Activated CD4-positive, alpha-beta T cell treated with anti-CD3 and anti-CD28 coated beads, Interleukin-2, Interleukin-4, amounts not matched to agents 100 ng/mL and 50 ng/mL, durations not matched to agents 16 hours and 8 hours (primary cell): ENCODE measurements at places on chromosomes 2 and 18.
A peak's percentile ranks its signal among the peaks of the same experiment; 100 is the strongest.

GRCh38 chr2:39737661-39738060 is 41.4 kb downstream of the THUMPD2 start:
- no peak for DNase-seq

- DNase-seq: no peak
Measured at GRCh38 chr2:166031054-166031453, 77.5 kb upstream of the TTC21B start.

GRCh38 chr2:202149155-202149762 is 76.2 kb downstream of the KIAA2012 start:
- DNase-seq: no peak

- no peak for DNase-seq
Measured at GRCh38 chr18:79921984-79922965, 29.2 kb downstream of the SLC66A2 start.

DNA sequence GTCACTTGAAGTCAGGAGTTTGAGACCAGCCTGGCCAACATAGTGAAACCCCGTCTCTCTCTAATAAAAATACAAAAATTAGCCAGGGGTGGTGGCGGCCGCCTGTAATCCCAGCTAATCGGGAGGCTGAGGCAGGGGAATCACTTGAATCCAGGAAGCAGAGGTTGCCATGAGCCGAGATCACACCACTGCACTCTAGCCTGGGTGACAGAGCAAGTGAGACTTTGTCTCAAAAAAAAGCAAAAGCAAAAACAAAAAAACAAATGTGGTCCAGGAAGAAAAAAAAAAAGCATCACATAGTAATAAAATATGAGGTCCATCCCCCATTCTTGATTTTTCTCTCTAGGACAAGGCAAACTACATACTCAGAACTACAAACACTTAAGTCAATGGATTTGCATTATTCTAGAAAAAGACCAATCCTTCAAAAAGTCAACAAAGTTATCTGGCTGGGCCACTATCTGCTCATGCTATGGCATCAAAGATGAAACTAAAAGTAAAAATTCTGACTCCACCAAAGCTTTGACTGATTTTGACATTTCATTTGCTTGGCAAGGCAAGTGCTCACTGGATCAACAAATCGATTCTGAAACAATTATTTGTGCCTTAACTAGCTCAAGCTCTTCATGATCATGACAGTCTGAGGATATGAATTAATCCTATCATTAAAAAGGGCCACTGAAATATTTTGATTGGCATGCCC is 28.4 kb downstream of the MEX3C start:
- no peak for DNase-seq

- DNase-seq: no peak
Measured at GRCh38 chr2:201960305-201960704, 73.3 kb upstream of the FZD7 start.

DNA sequence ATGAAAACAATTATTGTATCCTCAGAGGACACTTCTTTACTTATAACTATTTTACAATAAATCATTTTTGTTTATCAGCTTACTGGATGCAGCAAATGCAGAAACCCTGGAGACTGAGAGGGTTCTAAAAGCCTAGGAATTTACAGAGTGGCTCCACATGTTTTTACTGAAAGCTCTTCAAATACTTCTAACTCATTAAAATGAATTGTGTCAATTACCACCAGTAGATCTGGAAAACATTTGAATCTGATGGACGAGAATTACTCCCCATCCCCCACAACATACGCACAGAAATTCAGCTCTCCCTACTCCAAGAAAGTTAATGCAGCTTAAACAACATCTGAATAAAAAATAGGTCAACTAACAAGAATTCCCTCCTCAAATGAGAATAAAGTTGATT is 319.8 kb upstream of the FIGN start:
- DNase-seq: no peak

- DNase-seq: no peak
Measured at GRCh38 chr2:74416778-74417177, 4.6 kb downstream of the C2orf81 start.

GRCh38 chr18:29512761-29513160 is 1335.8 kb upstream of the CDH2 start:
- DNase-seq: no peak

GRCh38 chr2:69890881-69891280 is 2.9 kb upstream of the SNRNP27 start:
- no peak for DNase-seq

GRCh38 chr18:11741505-11742145 is 52.6 kb downstream of the GNAL start:
- DNase-seq: peak; percentile 24

- peak; percentile 1 for DNase-seq
Measured at GRCh38 chr2:159616286-159616701, at the start of gene BAZ2B. Gene BAZ2B, minus strand, starts transcription at chr2:159616548. Its CDS starts 137,829 bp downstream, at chr2:159478719.

DNA sequence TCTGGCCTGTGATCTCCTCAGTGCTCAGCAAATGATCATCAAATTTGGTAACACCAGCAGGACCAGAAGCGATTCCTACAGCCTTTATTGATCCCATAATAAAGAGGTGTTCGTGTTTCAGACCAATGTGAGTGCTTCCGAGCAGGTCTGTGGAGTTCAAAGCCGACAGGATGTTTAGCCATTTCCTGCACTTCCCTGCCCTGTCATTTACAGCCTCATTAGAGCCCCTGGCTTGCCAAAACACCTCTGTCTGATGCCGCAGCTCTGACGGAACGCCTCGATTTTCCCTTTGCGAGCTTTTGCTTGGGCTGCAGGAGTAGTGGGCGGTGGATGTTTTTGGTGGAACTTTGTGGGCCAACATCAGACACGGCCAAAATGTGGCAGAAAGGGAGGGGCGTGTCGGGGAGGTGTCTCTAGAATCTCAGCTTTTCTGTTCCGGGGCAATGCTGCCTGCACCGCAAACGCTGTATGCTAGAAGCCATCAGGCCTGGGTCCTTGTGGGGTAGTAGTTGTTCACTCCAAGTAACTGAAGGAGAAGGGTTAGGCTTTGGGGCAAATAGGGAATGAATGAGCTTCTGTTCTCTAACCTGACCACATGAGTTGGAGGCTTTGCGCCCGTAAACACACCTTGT is 26.1 kb upstream of the INHBB start:
- no peak for DNase-seq

GRCh38 chr2:16153754-16154035 is 213.3 kb downstream of the MYCN start:
- no peak for DNase-seq

- peak; percentile 33 for DNase-seq
Measured at GRCh38 chr2:182980115-182980514, 58.1 kb downstream of the NCKAP1 start.

DNA sequence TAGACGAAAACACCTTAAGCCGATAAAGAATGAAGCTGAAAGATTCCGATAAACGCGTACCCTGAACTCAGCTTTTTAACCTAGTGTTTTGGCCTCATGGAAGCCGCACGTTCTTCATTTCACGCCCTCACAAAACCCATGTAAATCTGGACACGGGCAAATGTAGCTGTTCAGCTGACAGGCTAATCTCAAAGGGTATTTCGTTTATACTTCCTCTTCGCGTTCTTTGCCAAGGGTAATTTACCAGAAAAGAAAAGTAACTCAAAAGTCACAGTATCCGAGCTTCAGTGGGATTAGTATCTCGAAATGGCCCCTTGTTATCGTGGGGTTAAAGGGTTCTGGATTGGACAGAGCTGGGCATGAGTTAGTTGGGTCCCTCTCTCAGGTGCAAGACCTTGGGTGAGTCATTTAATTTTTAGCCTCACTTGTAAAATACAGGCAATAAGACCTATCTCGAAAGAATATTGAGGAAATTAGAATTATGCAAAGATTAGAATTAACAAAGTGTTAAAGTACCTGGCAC is 22.0 kb upstream of the STPG4 start:
- no peak for DNase-seq

- no peak for DNase-seq
Measured at GRCh38 chr2:62938126-62938525, 112.5 kb upstream of the OTX1 start.

DNA sequence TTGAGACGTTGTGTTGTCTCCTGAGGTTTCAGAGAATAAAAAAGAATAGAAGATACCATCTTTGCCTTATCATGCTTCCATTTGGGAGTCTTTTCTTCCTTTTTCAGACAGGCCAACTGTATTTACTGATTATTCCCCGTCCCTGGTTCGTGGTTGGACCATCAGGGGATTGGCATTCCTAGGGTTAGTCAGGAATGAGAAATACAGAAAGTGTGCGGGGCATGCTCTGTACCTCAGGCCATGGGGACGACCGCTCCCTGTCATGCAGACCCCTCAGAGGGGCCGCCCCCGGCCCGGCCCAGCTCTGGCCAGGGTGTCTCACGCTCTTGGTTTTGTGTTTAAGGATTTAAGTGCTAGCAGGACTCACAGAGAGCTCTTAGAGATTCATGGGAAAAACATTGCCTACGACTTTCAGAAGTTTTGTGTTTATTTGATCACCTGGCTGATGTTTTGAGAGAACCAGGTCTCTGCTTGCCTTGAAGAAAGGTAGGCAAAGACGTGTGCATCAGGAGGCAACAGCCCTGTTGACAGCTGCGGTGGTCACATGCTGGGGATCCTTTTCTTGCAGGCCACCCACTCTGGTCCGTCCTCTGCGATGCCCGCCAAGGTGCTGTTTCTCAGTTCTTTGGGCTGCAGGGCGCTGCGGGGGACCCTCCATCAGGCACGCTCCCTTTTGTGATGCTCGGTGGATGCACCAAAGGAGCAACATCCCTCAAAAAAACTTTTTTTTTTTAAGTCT is 317.8 kb downstream of the AGAP1 start:
- DNase-seq: no peak

- DNase-seq: no peak
Measured at GRCh38 chr2:55085113-55086040, 35.1 kb upstream of the RTN4 start.

DNA sequence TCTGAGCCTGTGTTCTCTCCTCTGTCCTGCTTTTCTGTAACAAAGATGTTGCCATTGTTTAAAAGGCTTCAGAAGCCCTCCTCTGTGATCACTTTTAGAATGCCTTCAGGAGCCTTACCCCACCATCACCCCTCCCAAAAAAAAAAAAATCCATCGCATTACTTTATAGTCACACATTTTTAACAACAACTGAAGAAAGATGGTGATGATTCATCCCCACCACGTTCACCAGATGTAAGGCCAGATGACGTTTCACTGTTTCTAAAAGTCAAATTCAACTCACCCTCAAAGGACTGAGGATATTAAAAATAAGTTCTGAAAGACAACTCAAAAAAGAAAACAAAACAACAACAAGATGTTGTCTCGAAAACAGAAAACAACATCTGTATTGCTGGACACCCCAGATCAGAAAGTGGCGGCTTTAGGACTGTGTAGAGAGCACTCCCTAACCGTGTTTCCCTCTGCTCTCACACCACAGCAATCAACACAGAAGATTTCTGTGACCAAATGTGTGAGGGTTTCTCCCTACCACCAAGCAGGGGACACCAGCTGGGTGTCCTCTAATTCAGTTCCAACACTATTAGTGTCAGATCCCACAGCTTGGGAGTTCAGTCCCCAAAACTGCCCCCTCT is 61.9 kb upstream of the CREB1 start:
- DNase-seq: peak; percentile 31

- DNase-seq: no peak
Measured at GRCh38 chr18:42736074-42736473, 379.4 kb downstream of the RIT2 start.
